ENCODE measurements at places on chromosomes 4 and X. TPM values are rescaled to one million over a fixed set of nuclear protein-coding genes. Genes with fewer than 3 reads are reported as not detected.
A peak's percentile ranks its signal among the peaks of the same experiment; 100 is the strongest.

The SLC10A3 gene
- total RNA-seq, result 10.1 TPM

The ZCCHC18 gene
- 1.3 TPM for total RNA-seq

The ACSL4 gene
- total RNA-seq, result 21.2 TPM

The JAKMIP1 gene
- total RNA-seq, result 0.70 TPM

The EGFL6 gene
- not detected for total RNA-seq

DNA sequence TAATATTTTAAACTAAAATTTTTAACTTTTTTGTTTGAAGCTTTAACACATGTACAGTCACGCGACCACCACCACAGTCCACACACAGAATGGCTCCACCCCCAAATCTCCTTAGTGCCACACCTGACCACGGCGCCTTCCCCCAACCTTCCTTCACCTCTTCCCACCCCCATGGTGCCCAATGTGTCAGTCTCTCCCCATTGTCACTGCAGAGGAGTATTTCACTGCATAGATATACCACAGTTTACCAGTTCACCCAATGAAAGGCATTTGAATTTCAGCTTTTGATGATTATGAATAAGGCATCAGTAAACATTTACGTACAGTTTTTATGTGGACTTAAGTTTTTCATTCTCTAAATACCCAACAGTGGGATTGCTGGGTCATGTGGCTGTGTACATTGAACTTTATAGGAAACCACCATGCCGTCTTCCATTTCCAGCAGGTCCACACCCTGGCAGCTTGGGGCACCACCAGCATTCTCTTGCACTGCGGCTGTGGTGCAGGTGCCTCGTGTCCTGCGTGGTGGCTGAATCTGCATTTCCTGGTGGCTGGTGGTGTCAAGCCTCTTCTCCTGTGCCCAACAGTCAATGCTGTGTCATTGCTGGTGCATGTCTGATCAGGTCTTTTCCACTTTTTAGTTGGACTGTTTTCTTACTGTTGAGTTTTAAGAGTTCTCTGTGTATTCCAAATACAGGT is 49.0 kb downstream of the CPLX1 start:
- DNase-seq, result no peak
- peaks cover 11% of the 10 kb centered on the region for H3K4me1 ChIP-seq

GRCh38 chr4:158758142-158758541 is 10.7 kb upstream of the FNIP2 start:
- H3K4me1 ChIP-seq, result no peaks in the 10 kb centered on the region
- no peaks in the 10 kb centered on the region for H3K36me3 ChIP-seq
- H3K27ac ChIP-seq, result no peak overlapping the region
- DNase-seq, result no peak
- no peak overlapping the region for H3K4me3 ChIP-seq
- H3K27me3 ChIP-seq, result no peaks in the 10 kb centered on the region

DNA sequence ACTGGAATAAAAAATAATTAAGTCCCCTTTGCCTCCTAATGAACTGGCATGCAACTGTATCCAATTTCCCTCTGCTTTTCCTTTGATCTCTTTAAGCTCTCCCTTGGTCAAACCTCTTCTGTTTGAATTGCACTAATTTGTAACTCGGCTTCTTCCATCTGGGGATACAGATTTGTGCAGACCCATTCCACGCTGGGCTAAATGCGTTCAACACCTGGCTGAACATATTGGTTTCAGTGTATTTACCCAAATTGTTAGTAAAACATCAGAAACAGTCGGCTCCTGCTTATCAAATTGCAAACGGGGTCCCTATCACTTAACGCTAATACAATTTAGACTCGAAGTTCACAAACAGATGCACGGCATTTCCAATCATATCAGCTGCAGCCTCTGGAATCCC is 124.9 kb upstream of the TAPT1 start:
- no peaks in the 10 kb centered on the region for H3K36me3 ChIP-seq
- no peaks in the 10 kb centered on the region for H3K27me3 ChIP-seq
- H3K4me1 ChIP-seq, result no peaks in the 10 kb centered on the region
- DNase-seq, result no peak
- H3K27ac ChIP-seq, result no peak overlapping the region
- no peak overlapping the region for H3K4me3 ChIP-seq

DNA sequence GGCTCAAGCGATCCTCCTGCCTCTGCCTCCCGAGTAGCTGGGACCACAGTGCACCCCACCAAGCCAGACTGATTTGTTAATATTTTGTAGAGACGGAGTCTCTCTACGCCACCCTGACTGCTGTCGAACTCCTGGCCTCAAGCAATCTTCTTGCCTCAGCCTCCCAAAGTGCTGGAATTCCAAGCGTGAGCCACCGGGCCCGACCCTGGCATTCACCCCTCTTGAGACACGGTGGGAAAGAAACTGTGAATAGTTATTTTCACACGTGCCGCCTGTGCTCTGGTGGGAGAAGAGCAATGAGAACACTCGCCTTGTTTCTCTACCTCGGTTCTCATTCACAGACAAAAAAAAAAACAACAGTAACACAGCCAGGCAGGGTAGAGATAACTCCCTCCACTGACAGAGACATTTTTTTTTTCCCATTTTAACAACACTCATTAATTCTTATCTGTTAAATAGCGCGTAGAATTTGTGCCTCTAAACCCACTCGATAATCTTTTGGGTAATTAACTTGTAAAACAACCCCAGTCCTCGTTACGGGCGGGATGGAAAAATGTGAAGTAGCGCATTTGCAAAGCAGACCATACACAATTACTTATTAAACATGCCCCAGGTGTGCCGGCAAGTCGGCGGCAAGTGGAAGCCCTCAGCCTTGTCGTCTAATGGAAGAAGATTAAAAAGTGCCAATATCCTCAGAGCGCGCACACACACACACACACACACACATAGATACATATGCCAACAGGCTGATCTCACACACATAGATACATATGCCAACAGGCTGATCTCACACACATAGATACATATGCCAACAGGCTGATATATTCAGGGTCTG is 103.3 kb downstream of the DHRSX start:
- no peaks in the 10 kb centered on the region for H3K27me3 ChIP-seq
- H3K27ac ChIP-seq, result no peak overlapping the region
- H3K4me1 ChIP-seq, result no peaks in the 10 kb centered on the region
- H3K36me3 ChIP-seq, result no peaks in the 10 kb centered on the region

- H3K27me3 ChIP-seq, result no peaks in the 10 kb centered on the region
- H3K27ac ChIP-seq, result no peak overlapping the region
- H3K36me3 ChIP-seq, result no peaks in the 10 kb centered on the region
Observed at GRCh38 chrX:28223991-28224390, 242.7 kb upstream of the DCAF8L1 start.

DNA sequence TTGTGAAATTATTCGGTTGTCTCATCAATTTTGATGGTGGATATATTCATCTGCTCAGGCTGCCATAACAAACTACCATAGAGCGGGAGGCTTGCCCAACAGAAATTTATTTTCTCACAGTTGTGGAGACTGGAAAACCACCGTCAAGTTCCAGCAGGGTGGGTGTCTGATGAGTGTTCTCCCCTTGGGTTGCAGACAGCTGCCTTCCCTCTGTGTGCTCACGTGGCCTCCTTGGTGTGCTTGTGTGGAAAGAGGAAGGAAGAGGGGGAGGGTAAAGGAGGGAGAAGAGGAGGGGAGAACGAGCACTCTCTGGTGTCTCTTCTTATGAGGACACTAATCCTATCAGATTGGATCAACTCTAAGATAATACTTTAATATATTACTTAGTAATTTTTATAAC is 123.8 kb upstream of the TEX13D start:
- no peaks in the 10 kb centered on the region for H3K27me3 ChIP-seq
- no peaks in the 10 kb centered on the region for H3K4me1 ChIP-seq
- no peak overlapping the region for H3K4me3 ChIP-seq
- no peak overlapping the region for H3K27ac ChIP-seq
- no peak for DNase-seq

DNA sequence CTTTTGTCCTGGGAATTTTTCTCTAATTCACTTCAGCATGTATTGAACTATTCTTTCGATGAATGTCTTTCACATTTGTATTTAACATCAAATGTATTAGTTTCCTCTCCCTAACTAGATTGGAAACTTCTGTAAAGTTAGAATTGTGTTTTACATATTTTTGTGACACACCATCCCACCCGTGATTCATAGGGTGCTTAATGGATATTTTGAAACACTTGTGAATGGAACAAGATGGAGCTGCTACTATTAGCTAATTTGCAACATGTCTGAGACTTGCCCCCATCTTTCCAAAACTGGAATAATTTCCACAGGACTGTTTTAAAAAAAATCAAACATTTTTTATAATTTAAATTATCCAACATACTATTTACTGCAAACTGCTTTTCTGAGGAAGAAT is 30.2 kb upstream of the GNPDA2 start:
- H3K27me3 ChIP-seq, result peaks cover 2% of the 10 kb centered on the region
- DNase-seq, result no peak
- H3K4me1 ChIP-seq, result no peaks in the 10 kb centered on the region
- no peaks in the 10 kb centered on the region for H3K36me3 ChIP-seq
- no peak overlapping the region for H3K4me3 ChIP-seq

DNA sequence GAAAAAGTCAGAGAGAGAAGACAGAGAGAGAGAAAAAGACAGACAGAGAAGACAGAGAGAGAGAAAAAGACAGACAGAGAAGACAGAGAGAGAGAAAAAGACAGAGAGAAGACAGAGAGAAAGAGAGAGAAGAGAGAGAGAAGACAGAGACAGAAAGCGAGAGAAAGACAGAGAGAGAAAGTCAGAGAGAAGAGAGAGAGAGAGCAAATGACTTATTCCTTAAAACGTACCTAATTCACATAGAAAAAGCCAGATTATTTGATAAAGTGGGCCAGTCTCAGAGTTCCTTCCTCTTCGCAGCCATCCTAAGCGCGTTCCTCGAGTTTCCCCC is 7.4 kb upstream of the SHOX start:
- no peaks in the 10 kb centered on the region for H3K27me3 ChIP-seq
- no peaks in the 10 kb centered on the region for H3K36me3 ChIP-seq
- no peak for DNase-seq

DNA sequence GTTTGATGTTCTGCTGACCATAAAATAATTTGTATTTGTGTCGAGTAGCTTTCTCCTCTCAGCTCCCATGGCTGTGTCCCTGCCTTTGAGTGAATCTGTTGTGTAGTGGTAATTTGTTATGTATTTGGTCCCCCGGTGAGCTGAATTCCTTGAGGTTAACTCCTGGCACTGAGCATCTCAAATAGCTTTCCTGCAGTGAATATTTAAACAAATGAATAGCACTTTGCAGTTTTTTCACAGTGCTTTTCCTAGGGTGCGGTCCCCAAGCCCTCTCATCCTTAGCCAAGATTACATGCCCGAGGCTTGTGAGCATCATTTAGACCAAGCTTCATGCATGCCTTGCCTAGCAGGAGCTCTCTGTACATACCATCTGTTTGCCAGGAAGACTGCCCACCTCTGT is 74.2 kb downstream of the CLDN34 start:
- no peak for DNase-seq
- H3K4me3 ChIP-seq, result no peak overlapping the region
- peaks cover 3% of the 10 kb centered on the region for H3K4me1 ChIP-seq
- no peak overlapping the region for H3K27ac ChIP-seq
- no peaks in the 10 kb centered on the region for H3K27me3 ChIP-seq

GRCh38 chr4:101787701-101788316 is 2.7 kb upstream of the BANK1 start:
- no peaks in the 10 kb centered on the region for H3K4me1 ChIP-seq
- no peaks in the 10 kb centered on the region for H3K27me3 ChIP-seq
- H3K36me3 ChIP-seq, result no peaks in the 10 kb centered on the region
- no peak overlapping the region for H3K27ac ChIP-seq

GRCh38 chr4:107036584-107037198 is 578 bp upstream of the DKK2 start:
- peaks cover 39% of the 10 kb centered on the region for H3K27me3 ChIP-seq
- H3K4me1 ChIP-seq, result no peaks in the 10 kb centered on the region
- no peak overlapping the region for H3K27ac ChIP-seq
- DNase-seq, result no peak
- no peaks in the 10 kb centered on the region for H3K36me3 ChIP-seq

DNA sequence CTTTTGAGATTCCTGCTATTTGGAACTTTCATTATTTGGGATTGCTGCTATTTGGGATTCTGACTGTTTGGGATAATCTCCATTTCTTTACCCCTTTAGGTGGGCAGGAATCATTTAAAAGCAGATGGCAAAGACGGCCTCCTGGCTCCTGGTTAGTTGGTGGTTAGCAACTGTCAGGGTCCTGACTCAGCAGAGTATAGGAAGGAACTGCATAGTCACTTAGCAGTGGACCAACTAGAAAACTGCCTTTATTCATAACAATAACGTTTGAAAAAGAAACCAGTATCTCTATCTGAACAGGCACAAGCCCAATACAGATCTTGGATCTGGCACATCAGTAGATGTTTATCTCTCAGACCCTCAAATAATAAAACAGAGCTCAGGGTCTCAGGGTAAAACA is 469.7 kb upstream of the FGF16 start:
- H3K27me3 ChIP-seq, result no peaks in the 10 kb centered on the region
- no peak overlapping the region for H3K4me3 ChIP-seq
- no peaks in the 10 kb centered on the region for H3K36me3 ChIP-seq
- no peak overlapping the region for H3K27ac ChIP-seq
- H3K4me1 ChIP-seq, result no peaks in the 10 kb centered on the region

DNA sequence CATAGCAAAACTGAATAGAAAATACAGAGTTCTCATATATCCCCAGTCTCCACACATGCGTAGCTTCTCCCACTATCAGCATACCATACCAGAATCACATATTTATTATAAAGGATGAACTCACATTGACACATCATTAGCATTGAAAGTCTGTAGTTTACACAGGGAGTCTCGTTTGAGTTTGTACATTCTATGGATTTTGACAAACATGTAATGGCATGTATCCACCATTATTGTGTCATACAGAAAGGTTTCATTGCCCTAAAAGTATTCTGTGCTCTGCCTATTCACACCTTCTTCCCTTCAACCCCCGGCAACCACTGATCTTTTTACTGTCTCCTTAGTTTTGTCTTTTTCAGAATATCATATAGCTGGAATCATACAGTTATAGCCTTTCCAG is 562.4 kb downstream of the KCTD8 start:
- no peaks in the 10 kb centered on the region for H3K4me1 ChIP-seq
- H3K4me3 ChIP-seq, result no peak overlapping the region
- DNase-seq, result no peak
- H3K27ac ChIP-seq, result no peak overlapping the region

GRCh38 chr4:82138374-82138773 is 235.4 kb downstream of the HNRNPD start:
- no peaks in the 10 kb centered on the region for H3K36me3 ChIP-seq
- H3K4me1 ChIP-seq, result no peaks in the 10 kb centered on the region
- DNase-seq, result no peak
- H3K27ac ChIP-seq, result no peak overlapping the region
- H3K4me3 ChIP-seq, result no peak overlapping the region

GRCh38 chr4:48340276-48340964 is 909 bp upstream of the SLAIN2 start:
- peak overlapping the region; percentile 97 for H3K27ac ChIP-seq
- peaks cover 8% of the 10 kb centered on the region for H3K4me1 ChIP-seq
- H3K4me3 ChIP-seq, result peak overlapping the region; percentile 76
- H3K36me3 ChIP-seq, result no peaks in the 10 kb centered on the region

GRCh38 chrX:130415201-130415600 is 13.4 kb downstream of the RBMX2 start:
- no peak for DNase-seq
- H3K36me3 ChIP-seq, result no peaks in the 10 kb centered on the region

- H3K4me3 ChIP-seq, result no peak overlapping the region
- no peak for DNase-seq
- no peaks in the 10 kb centered on the region for H3K36me3 ChIP-seq
- no peak overlapping the region for H3K27ac ChIP-seq
- H3K27me3 ChIP-seq, result no peaks in the 10 kb centered on the region
- no peaks in the 10 kb centered on the region for H3K4me1 ChIP-seq
Observed at GRCh38 chrX:19846995-19847790, 40.2 kb downstream of the SH3KBP1 start.
